WTC11 (cell line): ENCODE measurements at places on chromosomes 7 and 10. TPM values are rescaled to one million over a fixed set of nuclear protein-coding genes. Genes with fewer than 3 reads are reported as not detected.
A peak's percentile ranks its signal among the peaks of the same experiment; 100 is the strongest.

RNF32 gene
- total RNA-seq = 0.55 to 1.3 TPM (median 0.61 TPM) in 3 replicates

CDH23 gene
- total RNA-seq = 2.1 to 3.1 TPM (median 2.9 TPM) in 3 replicates

HOXA11 gene
- not detected in 3 replicates for total RNA-seq

TEX47 gene
- total RNA-seq = not detected in 3 replicates

DNA sequence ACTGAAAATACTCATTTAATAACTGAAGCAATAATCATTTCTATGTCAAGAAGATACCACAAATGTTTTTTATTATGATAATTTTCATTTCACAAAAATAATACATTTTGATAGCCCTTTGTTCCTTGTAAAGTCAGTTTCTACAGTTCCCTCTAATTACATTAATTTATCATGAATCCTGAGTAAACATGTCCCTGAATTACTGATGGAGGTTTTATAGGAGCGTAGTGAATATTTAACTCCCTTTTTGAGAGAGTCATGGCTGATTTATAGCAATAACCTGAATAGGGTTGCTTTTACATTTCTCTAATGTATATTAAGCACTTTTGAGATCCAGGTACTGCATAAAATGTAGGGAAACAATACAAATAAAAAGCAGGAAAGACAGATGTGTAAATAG lies 216.0 kb upstream of the DKK1 start:
- no peak for DNase-seq

DNA sequence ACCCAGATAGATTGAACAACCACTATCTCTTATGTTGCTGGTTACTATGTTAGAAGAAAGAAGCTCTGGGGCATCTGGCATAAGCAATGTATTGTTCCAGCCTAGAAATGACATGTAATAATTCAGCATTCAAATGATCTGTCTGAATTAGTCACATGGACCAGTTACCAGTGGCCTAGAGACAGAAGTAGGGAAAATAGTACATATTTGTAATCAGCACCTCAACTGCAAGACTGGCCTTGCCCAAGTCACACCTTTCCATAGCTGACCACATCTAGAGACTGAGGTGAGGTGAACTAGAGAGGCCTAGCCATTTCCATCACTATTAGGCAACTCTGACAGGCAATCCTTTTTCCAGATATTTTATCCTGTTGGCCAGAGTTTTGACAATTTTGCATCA lies 315.6 kb upstream of the KCND2 start:
- no peak for DNase-seq

GRCh38 chr10:86664341-86665217 lies 3.7 kb upstream of the LDB3 start:
- no peak for DNase-seq

DNA sequence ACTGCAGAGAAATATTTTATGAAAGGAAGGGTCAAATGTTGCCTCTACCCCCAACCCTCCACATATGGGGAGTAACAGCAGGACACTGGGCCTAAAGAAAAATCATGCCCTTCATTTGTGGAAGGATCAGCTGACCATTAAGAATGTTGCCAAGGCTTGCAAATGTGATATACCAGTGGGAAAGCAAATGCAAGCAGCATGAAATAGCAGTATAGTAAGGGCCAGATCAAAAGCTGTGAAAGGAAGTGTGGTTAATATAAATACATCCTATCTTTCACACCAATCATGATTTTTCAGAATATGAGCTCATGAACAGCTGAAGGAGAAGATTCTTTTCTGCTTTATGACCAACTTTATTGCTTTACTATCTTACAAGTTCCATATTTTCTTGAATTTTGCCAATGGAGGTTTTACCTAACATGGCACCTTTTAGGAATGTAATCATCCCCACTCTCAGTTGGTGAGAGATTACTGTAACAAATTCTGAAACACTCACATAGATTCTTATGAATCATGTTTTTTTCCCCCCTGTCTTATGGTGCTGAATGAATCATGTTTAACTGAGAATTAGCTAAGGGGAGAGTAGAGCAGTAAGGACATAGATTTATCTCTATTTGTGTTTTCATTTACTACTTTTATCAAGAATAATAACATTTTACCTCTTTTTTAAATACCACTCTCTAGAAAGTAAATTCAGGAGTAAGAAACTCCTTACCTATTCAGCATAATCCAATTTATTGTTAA lies 12.1 kb upstream of the ATAD1 start:
- DNase-seq = no peak

DNA sequence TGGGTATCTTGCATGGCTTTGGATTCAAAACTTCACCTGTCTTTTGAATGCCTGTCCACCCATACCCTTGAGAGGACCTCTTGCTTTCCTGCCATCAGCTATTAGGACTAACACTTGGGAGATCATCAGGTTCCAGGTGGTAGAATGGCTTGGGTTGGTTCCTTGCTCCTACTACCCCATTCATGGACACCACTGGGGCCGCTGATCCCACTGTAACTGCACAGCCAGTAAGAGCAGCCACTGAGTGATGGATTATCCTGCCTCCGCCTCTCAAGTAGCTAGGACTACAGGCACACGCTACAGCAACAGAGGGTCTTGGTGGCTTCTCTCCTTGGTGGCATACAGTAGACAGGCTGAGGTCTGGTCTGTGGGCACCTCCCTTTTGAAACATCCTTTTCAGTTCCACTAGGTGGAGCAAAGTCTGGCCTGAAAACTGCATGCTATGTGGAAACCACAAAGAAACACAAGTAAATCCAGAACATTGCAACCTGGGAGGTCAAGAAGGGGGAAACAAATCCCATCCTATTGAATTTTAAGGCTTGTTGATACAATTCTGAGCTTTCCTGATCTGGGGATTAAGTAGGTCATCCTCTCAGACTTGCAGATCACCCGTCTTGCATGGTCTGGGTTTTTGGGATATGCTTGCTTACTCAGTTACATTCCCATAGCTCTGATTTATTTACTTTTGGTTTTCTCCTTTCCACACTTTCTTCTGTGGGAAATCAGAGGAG lies 9.4 kb downstream of the WBP1L start:
- no peak for DNase-seq

DNA sequence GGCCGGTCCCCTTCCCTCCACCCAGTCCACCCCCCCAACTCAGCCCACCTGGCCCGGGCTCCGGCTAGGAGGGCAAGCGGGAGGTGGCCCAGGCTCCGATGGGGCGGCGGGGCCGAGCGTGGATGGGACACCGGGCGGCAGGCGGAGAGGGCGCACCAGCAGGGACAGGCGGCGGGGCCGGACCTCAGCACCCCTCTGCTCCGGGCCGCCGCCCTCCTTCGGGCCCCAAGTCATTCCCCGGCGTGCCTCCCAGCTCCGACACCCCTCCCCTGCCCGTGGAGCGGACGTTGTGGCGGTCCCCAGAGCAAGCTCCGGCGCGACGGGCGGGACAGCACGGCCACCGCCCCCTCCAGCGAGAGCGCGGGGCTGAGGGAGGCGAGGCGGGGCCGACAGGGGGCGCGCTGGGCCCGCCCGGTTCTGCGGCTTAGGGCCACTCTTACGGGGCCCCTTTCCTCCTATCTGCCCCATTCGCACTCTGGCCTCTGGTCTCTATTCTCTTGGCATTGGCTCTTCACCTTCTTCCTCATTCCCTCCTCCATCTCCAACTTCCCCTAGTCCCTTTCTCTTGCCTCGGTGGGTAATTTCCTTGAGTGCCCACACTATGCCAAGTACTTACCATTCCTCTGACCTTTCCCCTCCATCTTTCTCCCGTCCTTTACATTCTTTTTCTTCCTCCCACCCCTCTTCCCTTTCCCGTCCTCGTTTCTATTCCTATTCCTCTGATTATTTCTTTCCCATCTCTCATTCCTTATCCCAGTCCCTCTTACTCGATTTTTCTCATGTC lies 701 bp upstream of the GBX1 start:
- peak; percentile 75 for DNase-seq

GRCh38 chr7:39827571-39827970 lies 122.5 kb upstream of the CDK13 start:
- DNase-seq = no peak

DNA sequence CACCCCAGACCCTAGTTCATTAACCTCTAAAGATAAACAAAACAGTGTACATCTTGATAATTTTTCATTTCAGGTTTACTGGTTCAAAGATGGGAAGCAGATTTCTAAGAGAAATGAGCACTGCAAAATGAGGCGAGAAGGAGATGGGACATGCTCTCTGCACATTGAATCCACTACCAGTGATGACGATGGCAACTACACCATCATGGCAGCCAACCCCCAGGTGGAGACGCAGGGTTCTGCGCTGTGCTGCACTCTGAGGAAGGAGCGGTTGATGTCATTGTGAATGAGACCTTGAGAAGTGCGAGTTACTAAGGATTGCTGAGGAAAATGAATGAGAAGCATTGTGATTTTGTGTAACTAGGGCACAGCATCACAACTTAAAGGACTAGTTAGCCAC lies 37.6 kb downstream of the ATOH7 start:
- DNase-seq = no peak
